ENCODE measurements at places on chromosomes 5 and 9.

DNA sequence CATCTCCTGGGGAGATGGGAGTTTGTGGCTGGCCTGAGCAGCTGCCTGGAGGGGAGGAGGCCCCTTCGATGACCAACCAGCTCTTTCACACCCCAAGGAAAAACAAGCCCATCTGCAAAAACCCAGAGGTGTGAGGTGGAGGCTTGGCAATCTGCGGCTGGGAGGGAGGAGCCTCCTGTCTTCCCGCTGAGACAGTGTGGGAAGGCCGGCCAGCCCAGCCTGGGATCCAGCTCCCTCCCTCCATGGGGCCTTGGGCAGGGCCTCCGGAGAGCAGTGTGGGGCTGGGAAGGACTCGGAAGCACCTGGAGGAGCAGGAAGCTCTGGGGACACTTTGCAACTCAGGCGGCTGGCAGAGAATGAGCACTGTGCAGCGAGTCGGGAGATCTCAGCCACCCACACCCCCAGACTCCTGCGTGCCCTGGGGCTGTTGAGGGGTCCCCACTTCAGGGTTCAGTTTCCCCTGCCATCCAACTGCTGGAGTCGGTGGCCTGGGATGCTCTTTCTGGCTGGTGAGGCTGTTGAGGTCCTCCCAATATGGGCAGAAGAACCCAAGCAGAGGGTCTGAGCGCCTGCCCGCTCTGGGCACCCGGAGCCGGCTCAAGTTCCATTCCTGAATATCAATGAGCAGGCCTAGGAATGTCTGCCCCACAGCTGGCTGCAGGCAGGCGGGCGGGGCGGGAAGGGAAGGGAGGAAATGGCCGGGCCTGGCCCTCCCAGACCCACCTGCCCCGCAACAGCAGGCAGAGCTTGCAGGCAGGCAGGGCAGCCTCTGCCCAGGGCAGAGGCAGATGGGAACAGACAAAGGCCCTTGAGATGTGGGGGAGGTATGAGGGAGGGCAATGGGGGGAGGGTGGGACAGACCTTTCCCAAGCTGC lies 101.1 kb downstream of the FGF18 start:
- DNase-seq = no peak

GRCh38 chr5:149014571-149015031 lies 48.3 kb downstream of the SH3TC2 start:
- DNase-seq = no peak

GRCh38 chr5:31119938-31120641 lies 73.4 kb upstream of the CDH6 start:
- DNase-seq = no peak

- DNase-seq = no peak
These were observed 76.2 kb upstream of the COL5A1 start for GRCh38 chr9:134565316-134565915.

DNA sequence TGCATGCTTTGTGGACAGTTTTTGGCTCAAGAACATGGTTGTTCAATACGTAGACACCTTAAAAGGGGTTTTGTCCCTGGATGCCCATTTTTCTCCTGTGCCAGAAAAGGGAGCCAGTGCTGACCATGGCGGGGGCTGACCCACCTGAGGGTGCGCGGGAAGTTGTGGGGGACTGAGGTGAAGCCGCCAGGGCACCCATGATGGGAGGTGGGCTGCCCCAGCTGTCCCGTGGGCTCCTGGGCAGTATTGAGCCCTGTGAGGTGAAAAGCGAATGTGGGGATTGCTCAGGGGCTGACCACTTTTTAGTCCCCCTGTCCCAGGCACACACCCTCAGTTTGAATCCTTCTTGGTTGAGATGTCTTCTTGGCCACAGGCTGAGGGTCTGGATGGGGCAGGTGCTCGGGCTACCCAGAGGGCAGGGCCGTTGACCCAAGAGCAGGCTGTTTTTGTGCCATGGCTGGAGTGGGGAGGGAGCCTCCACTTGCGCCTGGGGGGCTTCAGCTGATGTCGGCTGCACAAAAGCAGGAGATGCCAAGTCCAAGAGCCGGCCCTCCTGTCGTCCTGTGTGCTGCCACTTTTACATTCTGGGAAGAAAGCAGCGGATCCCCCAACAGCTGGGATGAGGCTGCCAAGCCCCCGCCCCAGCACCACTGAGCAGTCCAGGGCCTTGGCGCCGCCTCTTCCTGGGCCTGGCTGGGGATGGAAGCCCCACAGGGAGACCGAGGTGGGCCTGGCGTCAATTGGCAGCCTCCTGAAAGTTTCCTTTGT lies 120.1 kb downstream of the WNK2 start:
- DNase-seq = no peak

DNA sequence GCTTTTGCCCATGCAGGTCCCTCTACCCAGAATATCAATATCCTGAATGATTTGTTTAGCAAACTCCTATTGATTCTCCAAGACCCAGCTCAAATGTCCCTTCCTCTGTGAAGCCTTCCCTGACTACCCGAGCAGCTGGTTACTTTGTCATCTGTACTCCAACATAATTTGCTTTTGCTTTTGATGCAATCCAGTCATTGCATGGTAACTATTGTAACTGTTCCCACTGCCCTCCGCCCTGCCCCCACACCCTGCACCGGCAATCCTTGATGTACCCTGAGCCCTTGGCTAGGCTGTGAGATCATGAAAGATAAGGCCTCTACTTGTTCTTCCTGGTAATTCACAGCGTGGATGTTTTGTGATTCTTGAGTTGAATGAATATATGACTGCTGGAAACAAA lies 119.9 kb upstream of the BOD1 start:
- DNase-seq = no peak

DNA sequence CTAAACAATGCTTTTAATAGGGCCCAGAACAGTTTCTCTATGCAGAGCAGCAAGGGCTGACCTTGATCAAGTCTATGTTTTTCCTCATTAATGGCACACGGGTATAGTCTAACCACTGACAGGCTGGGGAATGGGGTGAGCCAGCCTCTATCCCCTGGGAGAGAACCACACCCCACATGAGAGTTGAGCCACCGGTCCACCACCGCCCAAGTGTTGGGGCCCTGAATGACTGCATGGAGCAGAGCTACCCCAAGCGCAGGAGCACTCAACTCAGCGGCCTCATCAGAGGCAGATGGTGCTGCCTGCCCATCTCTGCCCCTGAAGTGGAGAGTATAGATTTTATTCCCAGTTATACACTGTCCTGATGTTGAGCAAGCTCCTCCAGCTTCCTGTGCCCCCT lies 247.9 kb upstream of the IRX1 start:
- no peak for DNase-seq

DNA sequence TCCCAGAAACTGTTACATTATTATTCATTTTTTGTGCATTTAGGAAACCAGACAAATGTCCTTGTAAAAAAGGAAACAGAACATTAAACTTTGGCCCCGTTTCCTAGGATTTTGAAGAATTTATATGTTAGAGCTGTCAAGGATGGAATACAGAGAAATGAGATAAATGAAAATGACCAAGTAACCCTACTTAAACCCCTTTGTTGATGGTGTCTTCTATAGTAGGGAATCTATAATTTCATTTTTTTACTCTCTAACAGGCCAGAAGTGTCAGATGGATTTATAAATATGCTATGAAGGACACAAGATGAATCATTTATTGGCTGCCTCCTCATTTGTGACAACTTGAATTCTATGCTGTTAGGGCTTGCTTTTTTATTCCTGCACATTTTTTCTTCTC lies 1047.1 kb downstream of the PTPRD start:
- DNase-seq = no peak

DNA sequence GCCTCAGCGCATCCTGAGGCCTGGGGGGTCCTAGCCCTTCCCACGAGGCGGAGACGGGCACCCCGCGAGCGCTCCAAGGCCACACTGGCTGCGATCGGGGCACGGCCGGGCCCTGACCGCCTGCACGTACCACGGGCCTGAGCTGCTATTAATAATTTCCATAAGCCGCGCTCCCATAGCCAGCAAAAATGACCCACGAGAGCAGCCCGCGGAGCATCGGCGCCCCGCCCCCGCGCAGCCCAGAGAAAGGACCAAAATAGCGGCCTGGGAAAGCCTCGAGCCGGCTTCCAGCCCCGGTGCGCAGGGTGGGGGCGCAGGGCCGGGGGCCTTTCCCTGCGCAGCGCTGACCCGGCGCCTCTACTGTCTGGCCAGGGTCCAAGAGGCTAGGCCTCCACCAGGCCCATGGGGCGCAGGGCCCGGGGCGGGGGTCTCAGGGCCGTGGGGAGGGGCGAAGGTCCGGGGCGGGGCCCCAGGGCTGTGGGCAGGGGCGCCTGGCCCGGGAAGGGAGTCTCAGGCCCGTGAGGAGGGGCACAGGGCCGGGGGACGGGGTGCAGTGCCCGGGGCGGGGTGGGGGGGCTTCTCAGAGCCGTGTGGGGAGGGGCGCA lies 54.4 kb downstream of the EXD3 start:
- no peak for DNase-seq

DNA sequence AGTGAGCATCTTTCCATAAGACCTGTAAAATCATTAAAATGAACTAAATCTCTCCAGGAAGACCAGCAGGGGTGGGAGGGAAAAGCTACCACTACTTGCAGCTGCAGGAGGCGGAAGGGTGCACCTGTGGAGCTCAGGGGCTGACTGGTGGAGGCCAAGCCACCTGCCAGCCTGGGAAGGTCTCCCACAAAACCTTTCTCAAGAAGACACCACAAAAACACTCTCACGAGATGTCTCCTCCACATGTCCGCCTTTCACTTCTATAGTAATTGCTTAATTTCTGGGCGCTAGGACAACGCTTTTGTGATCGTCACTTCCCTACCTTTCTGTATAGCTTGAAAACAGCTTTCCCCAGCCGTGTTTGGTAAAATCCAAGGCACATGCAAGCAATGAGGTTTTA lies 114.4 kb downstream of the ROR2 start:
- no peak for DNase-seq

DNA sequence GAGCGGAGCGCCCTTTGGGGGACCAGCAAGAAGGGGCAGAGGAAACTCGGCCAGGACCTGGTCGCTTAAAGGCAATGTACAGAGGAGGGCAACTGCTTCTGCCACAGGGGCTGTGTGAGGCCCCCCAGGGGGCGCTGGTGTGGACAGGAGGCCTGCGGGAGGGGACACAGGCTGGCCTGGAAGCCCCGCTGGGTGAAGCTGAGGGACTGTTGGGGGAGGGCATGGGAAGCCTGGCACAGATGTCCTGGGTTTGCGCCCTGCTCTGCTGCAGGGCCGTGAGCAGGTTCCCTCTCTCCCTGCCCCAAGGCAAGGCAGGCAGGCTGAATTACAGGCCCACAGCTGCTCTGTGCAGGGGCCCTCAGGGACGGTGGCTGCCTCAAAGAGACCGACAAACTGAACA lies 5.4 kb downstream of the MED22 start:
- DNase-seq = no peak

DNA sequence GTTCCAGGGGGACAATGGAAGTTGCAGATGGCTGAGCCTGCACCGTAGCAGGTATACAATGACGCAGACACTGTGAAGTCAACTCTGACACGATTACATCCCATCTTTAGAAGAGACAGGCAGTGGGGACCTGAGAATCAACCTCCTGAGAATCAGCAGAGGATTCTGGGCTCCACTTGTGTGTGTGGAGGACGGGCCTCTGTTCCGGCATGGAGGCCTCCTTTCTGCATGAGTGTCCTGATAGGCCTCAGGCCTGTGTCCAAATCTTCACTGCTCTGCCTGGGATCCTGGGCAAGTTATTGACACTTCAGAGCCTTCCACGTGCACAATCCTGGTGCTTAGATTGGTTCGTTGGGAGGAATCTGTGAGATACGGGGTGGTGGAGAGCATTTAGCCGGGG lies 151.2 kb upstream of the COL5A1 start:
- DNase-seq = no peak

DNA sequence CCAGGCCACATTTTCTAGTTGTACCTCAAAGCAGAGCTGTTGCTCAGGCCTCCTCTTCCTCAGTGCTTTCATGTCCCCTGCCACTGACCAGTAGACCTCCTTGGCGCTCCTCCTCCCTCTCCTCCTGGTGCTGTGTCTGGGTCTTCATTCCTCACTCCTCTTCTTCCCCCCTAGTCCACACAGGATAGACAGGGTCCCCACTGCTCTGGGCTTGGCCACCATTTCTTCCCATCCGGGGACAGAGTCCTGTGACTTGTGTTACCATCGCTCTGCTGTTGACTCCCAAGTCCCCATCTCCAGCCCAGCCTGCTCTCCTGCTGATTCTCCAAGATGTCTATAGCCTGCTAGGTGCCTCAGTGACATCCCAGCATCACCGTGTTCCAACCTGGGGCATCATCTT lies 88.2 kb upstream of the HRH2 start:
- no peak for DNase-seq

- no peak for DNase-seq
These were observed 31.6 kb downstream of the ABLIM3 start for GRCh38 chr5:149172709-149173505.

- DNase-seq = no peak
These were observed 108.3 kb upstream of the ADAMTSL1 start for GRCh38 chr9:18365651-18366050.

- DNase-seq = no peak
These were observed 81.6 kb upstream of the HAND1 start for GRCh38 chr5:154559398-154560276.

GRCh38 chr5:92309336-92309991 lies 926.3 kb upstream of the ARRDC3 start:
- DNase-seq = peak; percentile 51

DNA sequence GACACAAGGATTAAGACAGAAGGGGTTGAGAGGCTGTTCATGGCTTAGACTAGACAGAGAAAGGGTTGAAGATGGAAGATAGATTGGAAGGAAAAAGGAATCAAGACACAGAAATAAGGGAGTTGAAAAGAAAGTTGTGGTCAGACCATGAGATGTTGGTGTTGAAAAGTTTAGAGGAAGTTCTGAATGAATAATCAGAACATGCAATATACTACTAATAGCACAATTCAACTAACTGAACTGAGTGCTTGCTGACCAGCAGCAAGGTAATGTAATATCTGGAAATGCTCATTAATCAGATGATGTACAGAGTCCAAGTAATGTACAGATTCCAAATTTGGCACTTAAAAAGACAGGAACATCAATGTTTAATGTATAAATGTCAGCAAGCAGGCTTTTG lies 10.6 kb upstream of the NNT start:
- no peak for DNase-seq

DNA sequence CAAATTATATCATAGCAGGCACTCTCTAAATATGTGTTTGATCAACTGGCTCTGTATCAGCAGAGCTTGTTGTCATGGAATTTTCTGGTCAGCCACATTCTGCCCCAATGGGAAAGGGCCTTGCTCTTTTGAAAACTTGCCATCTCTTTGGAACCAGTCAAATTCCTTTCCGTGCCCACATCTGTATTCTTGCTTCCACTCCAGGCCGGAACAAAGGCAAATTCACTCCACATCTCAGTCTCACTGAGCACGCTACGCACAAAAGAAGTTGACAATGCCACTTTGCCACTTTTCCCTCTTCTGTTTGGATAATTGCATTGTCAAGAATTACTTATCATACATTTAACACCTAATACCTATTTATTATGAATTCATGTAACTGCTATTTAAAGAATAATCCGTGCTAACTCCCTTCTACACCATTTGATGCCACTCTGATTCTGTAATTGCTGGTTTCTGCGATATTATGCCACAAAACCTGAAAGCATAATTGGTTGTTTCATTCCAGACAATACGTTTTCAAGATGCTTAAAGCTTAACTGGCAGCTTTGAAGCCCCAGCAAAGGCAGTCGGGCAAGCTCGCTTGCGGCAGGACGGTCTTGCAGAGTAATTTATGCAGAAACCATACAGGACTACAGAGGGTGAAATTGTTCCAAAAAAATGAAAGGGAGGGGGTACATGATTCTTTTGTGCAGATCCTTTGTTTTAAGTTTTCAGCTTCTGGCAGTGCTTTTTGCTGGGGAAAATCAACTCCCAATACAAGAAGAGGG lies 277.7 kb downstream of the MSX2 start:
- no peak for DNase-seq

GRCh38 chr5:138542180-138542955 lies 668 bp downstream of the ETF1 start:
- no peak for DNase-seq

- DNase-seq = no peak
These were observed 463.1 kb downstream of the NR2F1-AS1 start for GRCh38 chr5:93117751-93118531.

All from NCI-H1092 treated with DMSO at 0.1 percent for 48 hours (cell line).